CD4-positive, alpha-beta T cell treated with Interferon alpha-2 for 1 hour (primary cell): ENCODE measurements at places on chromosomes 13 and 19.

DNA sequence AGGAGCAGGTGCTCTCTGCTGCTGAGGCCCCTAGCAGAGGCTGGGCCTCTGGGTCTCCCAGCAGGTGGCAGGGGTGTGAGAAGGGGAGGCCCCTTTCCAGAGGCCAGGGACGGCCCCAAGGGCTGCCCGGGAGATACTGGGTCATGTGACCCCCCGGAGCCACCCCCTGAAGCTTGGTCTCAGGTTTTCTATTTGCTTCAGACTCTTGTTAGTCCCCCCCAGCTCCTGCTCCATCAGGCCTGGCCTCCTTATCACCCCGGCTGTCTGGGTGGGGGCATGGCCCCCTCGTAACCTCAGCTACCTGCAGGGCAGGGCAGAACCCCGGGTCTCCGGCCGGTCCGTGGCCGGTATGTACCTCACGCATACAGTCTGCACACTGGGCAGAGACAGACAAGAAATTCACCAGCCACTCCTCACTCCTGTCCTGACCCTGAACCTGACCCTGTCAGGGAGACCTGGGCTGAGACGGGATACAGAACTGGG lies 13.2 kb upstream of the TCF3 start:
- no peak for DNase-seq

- DNase-seq: no peak
These were observed 509.5 kb downstream of the GPC6 start for GRCh38 chr13:93736081-93736480.

GRCh38 chr19:16369306-16369663 lies 44.7 kb downstream of the KLF2 start:
- DNase-seq: no peak

DNA sequence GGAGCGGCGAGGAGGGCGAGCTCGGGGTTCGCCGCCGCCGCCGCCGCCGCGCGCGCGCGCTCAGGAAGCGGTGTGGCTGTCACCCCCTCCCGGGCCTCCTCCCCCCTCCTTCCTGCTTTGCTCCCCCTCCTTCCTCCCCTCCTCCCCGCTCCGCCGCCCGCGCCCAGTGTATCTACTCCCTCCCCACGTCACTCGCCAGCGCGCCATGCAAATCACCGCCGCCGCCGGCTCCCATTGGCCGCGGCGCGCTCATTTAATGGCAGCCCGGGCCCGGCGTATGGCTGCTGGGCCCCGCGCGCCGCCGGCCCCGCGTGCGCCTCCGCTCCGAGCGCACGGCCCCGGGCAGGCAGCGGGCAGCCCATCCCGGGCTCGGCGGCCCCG lies 335 bp upstream of the SOX1 start:
- peak; percentile 57 for DNase-seq

GRCh38 chr13:46520166-46520565 lies 32.8 kb upstream of the LRCH1 start:
- DNase-seq: no peak

DNA sequence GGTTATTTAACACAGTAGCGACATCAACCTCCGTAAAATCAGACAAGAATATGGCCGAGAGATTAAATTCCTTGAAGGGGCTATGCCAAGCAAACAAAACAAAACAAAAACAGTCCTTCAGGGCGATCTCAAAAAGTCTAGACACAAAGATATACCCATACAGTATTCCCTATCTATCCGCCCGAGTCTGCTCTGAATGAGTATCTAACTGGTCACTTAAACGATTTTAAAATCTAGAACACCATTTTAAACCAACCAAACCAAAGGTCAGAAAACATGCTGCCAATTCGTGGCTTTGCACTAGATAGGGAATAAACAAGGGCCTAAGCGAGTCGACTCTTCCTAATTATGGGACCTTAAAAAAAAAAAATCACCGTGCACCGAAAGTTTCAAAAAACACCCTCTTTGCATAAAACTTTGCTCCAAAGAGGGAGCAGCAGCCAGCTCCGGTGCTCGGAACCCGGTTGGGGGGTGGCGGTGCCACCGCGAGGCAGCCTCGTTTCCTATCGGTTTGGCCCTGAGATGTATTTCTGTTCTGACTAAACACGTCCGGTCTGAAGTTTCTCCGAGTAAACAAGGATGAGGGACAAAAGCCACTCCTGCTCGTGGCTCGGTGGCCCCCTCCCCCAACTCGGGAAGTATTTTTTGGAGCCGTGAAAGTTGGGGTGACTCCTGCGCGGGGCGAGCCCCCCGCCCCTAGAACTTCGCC lies 1.8 kb downstream of the HMGB1 start:
- peak; percentile 76 for DNase-seq

GRCh38 chr19:45475537-45476291 lies 7.9 kb downstream of the FOSB start:
- DNase-seq: no peak

- no peak for DNase-seq
These were observed 1824.2 kb downstream of the OLFM4 start for GRCh38 chr13:54852831-54853230.

GRCh38 chr13:106630162-106630561 lies 62.2 kb upstream of the ARGLU1 start:
- no peak for DNase-seq

DNA sequence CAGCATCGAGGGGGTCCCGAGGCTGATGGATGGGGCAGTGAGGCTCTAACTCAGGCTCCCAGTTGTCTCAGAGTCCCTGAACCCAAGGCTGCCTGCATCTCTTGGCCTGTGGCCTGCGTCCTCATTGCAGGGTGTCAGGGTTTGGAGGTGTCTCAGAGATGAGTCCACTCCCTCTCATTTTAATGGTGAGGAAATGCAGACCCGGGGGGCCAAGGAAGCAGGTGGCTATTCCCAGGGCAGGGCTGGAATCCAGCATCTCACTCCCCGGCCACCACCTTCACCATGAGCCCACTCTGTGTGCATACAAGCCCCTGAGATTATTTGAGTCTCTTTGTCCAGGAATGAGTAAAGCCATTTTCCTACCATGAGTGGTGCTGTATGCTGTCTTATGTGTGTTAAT lies 21.4 kb downstream of the TEX29 start:
- DNase-seq: no peak

DNA sequence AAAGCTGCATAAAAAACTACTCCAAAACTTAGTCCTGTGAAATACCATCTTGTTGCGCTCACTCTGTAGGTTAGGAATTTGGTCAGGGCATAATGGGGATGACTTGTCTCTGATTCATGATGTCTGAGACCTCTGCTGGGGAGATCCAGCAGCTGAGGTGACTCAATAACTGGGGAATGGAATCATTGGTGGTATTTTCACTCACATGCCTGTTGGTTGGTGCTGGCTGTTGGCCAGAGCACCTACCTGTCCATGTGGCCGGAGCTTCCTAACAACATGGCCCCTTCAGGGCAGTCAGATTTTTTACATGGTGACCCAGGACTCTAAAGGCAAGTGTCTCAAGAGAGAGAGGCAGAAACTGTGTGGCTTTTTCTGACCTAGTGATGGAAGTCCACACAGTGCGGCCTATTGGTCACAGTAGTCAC lies 7.4 kb upstream of the ESD start:
- DNase-seq: no peak

- no peak for DNase-seq
These were observed 286.6 kb downstream of the COG6 start for GRCh38 chr13:39941911-39942551.

DNA sequence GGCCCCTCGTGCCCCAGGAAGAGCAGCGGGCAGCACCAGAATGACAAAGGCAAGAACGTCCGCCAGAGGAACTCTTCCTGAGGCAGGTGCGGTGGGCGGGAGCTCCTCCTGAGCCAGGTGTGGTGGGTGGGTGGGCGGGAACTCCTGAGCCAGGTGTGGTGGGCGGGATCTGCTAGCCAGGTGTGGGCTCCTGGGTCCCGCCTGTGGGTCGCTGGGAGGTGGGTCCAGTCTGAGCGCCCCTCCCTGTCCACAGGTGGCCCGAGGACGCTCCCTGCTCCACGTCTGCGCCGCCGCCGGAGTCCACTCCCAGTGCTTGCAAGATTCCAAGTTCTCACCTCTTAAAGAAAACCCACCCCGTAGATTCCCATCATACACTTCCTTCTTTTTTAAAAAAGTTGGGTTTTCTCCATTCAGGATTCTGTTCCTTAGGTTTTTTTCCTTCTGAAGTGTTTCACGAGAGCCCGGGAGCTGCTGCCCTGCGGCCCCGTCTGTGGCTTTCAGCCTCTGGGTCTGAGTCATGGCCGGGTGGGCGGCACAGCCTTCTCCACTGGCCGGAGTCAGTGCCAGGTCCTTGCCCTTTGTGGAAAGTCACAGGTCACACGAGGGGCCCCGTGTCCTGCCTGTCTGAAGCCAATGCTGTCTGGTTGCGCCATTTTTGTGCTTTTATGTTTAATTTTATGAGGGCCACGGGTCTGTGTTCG lies 7.0 kb upstream of the HCN2 start:
- no peak for DNase-seq

DNA sequence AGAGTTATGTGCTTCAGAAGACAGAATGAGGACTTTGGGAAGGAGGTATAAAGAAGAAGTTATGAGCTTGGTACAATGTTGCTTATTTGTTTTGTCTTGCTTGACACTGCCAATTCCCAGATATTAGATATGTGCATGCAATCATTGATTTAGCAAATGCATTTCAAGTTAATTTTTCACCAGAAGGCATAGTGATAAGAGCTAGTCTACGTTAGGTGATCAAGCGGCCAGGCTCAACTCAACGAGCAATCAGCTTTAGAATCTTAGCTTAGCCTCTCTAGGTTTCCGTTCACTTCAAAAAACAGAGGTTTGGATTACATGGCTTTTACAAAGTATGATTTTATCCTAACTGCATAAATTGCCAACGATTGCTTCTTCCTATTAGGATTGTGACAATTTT lies 81.6 kb upstream of the POSTN start:
- DNase-seq: no peak

- DNase-seq: no peak
These were observed 26.6 kb upstream of the CALM3 start for GRCh38 chr19:46574533-46574932.

DNA sequence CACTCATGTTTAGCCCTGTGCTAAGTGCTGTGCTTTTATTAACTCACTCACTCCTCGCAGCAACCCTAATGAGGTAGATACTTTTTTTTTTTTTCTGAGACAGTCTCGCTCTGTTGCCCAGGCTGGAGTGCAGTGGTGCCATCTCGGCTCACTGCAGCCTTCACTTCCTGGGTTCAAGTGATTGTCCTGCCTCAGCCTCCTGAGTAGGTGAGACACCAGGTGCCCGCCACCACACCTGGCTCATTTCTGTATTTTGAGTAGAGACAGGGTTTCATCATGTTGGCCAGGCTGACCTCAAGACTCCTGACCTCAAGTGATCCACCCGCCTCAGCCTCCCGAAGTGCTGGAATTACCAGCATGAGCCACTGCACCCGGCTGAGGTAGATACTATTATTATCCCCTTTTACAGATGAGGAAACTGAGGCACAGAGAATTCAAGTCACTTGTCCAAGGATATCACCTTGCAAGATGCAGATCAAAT lies 2.5 kb downstream of the ITPKC start:
- no peak for DNase-seq

GRCh38 chr13:50222569-50223332 lies 207.5 kb downstream of the KCNRG start:
- DNase-seq: peak; percentile 51

DNA sequence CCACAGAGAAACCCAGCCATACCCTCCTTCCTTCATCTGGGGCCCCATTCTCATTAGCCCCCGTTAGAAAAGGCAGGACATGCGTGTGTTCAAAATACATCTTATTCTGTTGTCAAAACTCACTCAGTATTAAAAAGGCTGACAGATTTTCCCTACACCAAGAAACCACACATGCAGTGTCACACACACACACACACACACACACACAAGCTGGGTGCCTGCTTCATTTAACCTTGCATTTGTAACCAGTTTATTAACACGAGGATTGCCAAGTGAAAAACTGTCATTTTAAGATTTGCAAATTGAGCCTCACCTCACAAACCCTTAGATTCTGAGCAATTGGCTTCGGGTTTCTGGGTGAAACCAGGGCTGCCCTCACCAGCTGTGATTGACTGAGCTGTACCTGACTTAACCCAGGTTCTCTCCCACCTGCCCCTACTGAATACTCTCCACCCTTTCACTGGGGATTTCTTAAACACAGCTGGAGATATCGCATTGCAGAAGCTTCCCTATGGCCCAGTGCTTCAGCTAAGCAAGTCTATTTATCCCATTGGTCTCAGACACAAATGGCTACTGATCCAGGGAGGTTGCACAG lies 172.7 kb upstream of the ZNF507 start:
- DNase-seq: no peak
